ENCODE measurements at places on chromosomes 1 and 21.
A peak's percentile ranks its signal among the peaks of the same experiment; 100 is the strongest.

DNA sequence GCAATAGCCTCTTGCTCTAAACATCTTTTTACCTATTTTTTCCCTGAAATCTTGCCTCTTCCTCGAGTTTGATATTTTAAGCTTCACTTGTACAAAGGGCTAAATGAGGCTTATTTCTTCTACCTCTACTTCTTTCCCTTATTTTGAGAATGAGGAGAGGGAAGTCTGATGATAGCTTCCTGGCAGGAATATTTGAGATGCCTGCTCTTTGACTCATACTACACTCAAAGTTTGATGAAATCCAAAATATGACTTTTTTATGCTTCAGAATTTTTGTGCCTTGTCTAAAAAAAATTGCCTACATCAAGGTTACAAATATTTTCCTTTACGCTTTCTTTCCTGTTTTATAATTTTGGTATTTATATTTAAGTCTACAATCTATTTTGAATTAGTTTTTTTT, 624.4 kb upstream of the PLXNA2 start:
- no peak for DNase-seq

DNA sequence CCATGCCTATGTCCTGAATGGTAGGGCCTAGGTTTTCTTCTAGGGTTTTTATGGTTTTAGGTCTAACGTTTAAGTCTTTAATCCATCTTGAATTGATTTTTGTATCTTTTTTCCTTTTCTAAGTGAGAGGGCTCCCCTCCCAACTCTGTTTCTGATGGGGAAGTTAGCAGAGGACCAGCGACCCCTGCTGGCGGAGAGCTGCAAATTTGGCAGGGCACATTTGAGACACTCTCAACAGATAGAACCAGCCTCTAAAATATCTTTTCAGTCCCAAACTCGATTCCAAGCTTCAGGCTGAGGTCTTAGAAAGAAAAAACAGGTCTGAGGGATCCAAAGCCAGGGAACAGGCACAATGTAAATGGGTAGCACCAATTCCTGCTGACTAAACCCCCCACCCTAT, 32.5 kb downstream of the LRRC3 start:
- DNase-seq = peak; percentile 61

DNA sequence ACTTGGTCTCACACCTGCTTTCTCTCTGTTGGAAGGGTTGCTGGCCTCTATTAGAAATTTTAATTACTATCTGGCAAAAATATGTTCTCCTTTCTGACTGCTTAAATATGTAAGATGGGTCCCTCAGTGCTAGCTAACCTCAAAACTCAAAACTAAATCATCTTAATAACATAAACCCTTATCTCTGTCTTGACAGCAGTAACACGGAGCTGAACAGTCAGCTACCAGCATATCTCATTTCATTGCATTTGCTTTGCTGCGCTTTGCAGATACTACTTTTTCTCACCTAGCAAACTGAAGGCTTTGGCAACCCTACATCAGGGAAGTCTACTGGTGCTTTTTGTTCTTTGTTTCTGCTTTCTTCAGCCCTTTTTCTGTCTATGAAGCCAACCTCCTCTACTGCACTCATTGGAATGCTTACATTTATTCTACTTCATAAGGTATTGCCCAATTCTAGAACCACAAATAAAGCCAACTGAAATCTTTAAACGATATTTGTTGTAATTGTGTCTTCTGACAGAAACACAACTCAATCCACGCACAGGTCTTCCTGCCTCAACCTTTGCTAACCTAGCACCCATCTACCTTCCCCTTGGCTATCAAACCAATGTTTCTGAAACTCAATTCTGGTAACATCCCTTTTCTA, 95.6 kb downstream of the RERE start:
- no peak for DNase-seq

GRCh38 chr1:224542783-224543440, 73.2 kb upstream of the CNIH3 start:
- peak; percentile 70 for DNase-seq

DNA sequence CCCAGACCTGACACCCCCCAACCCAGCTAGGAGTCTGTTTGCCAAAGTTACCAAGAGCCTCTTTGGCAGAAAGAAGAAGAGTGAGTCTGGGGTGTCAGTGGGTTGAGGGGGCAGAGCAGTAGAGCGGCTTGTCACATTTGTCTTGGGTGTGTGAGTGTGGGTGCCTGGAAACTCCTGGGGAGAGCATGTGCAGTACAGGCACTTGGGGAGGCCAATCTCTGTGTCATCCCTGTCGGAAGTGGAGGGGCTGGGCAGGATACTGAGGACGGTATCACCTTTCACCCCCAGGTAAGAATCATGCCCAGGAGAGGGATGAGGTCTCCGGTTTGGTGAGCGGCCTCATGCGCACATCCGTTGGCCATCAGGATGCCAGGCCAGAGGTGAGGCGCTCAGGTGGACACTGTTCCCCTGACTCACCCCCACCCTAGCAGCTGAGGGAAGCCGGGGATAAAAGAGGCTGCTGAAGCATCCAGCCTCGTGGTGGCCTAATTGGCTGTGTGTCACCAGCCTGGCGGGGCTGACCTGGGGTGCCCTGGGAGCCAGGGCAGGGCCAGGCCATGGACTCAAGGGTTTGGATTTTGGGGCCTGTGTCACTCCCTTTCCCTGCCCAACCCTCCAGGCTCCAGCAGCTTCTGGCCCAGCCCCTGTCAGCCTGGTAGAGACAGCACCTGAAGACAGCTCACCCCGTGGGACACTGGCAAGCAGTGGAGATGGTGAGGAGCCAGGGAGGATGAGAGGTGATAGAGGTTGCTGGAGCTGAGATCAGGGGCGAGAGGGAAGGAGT, 3.3 kb downstream of the PLK3 start:
- no peak for DNase-seq

- DNase-seq = peak; percentile 92
Observed at GRCh38 chr1:21255284-21255942, 34.9 kb downstream of the ECE1 start.

- peak; percentile 58 for DNase-seq
Observed at GRCh38 chr1:82388679-82389078, 587.9 kb downstream of the ADGRL2 start.

GRCh38 chr1:8411803-8412182, 93.9 kb downstream of the SLC45A1 start:
- no peak for DNase-seq
